ENCODE measurements at places on chromosomes 11 and 22. TPM values are rescaled to one million over a fixed set of nuclear protein-coding genes. Genes with fewer than 3 reads are reported as not detected.

The TMEM86A gene
- polyA plus RNA-seq, result 7.0 TPM

The P2RY6 gene
- 0.95 TPM for polyA plus RNA-seq

The CRYBA4 gene
- polyA plus RNA-seq, result not detected

- DNase-seq, result no peak
Measured at GRCh38 chr22:22787786-22788459, 99.7 kb upstream of the IGLL5 start.

DNA sequence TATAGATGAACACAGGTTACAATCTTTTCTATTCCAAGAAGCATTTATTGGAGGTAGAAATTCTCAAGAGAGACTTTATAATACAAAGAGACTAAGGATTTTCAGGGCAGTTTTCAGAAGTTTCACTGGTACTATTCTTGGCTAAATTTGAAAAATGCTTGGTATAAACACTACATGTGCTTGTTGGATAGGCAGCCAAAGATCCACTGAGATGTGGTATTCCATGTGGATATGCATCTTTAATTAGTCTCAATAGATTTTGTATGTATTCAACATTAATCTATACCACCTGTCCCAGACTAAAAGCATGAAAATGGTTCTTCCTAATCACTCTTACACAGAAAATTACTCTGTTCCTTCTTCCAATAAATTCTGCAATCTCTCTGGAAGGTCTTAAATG is 232.6 kb downstream of the CADM1 start:
- DNase-seq, result no peak

DNA sequence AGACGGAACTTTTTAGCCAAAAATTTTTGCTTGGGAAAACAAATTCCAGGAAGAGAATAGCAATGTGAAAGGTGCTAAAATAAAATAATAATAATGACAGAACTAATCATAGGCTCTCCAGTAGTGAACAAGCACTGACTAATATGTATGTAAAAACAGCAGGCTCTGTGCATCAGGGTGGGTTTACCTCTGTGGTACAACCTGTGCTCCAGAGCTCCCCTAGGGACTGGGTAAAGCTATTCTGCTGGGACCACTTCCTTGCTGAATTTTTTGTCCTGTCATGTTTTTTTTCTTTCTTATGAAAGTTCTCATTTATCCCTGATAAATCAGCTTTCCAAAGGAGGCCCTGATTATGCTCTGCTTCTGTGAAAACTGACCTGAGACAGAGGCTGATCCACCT is 18.8 kb downstream of the LUZP2 start:
- no peak for DNase-seq

- no peak for DNase-seq
Measured at GRCh38 chr22:50729391-50730012, 8.5 kb upstream of the ACR start.

GRCh38 chr11:23206741-23207336 is 346.6 kb upstream of the CCDC179 start:
- no peak for DNase-seq

The CHRDL2 gene
- polyA plus RNA-seq, result 0.10 TPM

GRCh38 chr22:39718206-39718605 is 147.7 kb downstream of the CACNA1I start:
- no peak for DNase-seq

GRCh38 chr11:98561252-98561651 is 459.5 kb upstream of the CNTN5 start:
- no peak for DNase-seq

Data from left renal pelvis (tissue), 4 donors.